ENCODE measurements at places on chromosomes 12 and 14.
A peak's percentile ranks its signal among the peaks of the same experiment; 100 is the strongest.

DNA sequence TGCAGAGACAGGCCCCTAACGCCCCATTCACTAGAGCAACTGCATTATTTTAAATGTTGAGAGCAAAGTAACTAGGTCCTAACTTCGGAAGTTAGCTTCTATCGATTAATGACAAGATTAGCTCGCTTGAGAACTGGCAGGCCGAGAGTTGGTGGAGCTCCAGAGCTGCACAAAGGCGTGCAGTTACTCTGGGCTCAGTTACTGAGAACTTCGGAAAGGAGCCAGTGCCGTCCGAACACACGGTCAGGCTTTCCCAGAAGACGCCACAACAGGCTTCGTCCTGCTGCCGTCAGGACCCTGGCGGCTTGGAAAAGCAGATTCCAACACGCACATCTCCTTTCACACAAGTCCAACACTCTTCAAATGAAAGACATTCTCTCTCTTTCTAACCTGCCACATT lies 45.4 kb upstream of the TESC start:
- no peak for DNase-seq

DNA sequence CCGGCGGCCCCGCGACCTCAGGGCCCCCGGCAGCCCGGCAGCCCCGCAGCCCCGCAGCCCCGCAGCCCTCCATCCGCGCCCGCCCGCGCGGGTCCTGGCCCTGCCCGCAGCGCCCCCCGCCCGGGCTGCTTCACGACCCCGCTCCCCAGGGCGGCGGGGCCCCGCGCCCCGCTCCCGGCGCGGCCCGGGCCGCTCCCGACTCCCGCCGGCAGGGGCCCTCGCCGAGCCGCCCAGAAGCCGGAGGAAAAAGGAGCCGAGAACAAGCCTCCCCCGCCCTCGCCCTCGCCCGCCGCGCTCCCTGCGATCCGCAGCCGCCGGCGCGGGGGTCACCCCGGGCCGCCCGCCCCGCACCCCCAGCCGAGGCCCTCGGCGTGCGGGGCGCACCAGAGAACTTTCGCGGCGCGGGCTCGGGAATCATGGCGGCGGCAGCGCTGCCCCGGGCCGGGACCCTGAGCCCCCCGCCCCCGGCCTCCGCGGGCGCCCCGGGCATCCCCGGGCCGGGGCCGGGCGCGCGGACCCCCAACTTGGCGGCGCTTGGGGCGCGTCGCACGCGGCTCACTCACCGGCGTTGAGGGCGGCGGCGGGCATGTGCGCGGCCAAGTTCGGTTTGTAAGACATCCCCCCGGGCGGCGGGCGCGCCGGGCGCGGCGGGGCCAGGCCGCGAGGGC lies 521 bp downstream of the CDK2AP1 start:
- peak; percentile 55 for DNase-seq

GRCh38 chr12:56626701-56627100 lies 3.4 kb downstream of the BAZ2A start:
- no peak for DNase-seq

- no peak for DNase-seq
These were observed 161.3 kb upstream of the FAR2 start for GRCh38 chr12:28987538-28988324.

GRCh38 chr14:69133206-69134125 lies 19.5 kb downstream of the DCAF5 start:
- no peak for DNase-seq

DNA sequence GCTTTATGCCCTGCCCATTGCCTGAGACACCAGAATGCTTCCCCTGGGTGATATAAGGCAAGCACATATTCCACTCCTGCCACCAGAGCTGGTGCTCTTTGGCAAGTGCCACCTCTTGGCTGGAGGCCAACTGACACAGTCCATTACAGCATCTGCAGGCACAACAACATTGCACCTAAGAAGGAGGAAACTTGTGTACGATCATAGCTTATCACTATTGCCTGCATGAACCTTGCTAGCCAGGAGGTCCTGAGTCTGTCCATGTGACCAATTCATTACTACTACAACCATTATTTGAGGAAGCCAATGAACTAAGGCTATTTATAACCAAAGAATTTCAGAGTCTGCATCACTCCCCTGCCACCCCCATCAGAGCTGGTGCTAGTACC lies 119.8 kb upstream of the SCAF11 start:
- DNase-seq: no peak

Data from GDM1 (cell line).